ENCODE measurements at places on chromosomes 5 and 9.

- DNase-seq = no peak
These were observed 156.2 kb downstream of the CDK5RAP2 start for GRCh38 chr9:120423812-120424211.

DNA sequence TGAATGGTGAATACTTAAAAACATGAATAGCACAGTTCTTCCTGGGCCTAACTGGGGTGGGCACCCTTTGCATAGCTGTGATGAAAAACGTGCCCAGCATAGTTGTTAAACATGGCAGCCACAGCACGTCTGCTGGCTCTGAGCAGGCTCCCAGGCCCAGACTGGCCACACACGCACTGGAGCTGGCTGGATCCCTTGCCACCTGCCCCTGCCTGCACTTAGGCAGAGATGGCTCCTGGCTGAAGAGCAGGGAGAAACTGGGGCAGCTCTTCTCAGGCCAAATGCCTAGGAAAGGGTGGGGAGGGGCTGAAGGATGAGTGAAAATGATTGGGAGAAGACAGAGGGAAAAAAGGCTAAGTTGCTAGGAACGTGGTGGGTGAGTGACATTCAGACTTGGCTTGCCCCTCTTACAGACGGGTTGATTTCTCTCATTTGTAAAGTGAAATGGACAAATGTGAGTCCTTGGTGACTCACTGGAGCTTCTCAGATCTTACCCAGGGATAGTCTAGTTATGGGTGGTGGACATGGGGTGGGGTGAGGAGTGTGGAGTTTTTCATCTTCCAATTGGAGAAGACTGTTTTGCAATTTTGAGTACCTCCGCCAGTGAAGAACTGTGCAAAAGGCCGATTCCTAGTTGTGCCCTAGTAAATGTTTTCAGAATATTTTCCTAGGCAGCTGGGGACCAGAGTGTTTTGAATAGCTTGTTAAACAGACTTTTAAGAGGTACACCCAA, 42.4 kb downstream of the TRIO start:
- no peak for DNase-seq

GRCh38 chr9:127562841-127563401, 49.2 kb upstream of the STXBP1 start:
- no peak for DNase-seq

DNA sequence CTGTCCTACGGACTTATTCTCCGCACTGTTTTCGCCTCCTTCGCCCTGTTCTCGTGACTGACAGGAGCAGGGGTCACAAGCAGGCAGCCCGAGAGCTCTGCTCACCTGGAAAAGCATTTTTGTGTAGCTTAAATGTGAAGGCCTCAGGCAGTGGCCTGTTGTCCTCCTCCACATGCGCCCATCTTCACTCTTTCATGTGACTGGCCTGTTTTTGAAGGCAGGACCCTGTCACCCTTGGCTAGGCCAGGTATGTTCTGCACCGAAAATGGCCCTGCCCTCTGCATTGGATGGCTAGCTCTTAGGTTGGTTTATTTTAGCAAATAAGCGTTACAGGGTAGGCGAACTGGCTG, 614 bp upstream of the CPLANE1 start:
- DNase-seq = no peak

DNA sequence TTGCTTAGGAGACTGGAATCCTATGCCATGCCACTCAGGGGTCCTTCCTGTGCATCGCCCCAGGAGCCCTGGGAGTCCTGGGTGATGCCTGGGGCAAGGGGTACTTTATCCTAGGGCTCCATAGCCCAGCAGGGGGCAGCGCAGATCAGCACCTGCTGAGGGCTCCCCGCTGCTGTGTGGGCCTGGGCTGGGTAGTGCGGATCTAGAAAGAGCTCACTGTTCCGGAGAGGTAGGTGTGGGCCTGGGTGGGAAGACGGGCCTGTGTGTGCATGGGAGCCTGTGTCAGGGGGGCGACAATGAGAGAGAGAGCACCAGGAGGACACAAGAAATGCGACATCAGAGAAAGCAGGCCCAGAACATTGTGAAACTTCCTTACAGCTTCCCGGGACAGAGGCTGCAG, 11.4 kb upstream of the DAB2IP start:
- no peak for DNase-seq

DNA sequence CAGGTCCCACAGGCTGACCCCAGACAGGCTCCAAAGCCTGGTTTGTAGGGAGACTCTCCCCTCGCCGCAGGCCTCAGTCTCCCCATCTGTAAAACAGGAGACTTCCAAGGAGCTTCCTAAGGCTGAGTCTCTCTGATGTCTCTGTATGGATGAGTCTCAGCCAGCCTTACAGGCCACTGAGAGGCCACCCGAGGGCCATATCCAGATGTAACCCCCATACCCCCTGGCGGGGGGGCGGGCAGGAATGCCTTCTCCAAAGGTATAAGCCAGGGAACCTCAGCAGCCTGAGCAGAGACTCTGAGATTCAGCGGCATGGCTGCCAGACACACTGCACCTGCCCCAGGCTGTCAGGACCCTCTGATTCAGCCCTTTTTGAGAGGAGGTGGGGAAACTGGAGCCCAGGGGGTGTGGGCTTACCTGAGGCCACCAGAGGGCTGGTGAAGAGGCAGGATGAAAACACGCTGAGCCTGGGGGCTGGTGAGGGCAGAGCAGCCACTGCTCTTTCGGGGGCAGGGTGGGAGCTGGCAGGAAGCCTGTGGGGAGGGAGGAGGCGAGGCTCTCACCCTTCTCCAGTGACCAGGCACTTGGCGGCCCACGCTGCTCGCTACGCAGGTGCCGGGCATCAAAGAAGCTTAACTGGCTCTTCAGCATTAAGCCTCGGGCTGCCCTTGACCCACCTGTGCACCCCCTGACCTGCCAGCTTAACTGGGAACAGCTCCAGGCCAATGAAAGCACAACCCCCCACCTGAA, 5.5 kb upstream of the SUSD3 start:
- no peak for DNase-seq

- DNase-seq = no peak
These were observed 87.5 kb upstream of the FBXW11 start for GRCh38 chr5:172093965-172094364.

- no peak for DNase-seq
These were observed 299.4 kb upstream of the IRX2 start for GRCh38 chr5:3050863-3051262.

DNA sequence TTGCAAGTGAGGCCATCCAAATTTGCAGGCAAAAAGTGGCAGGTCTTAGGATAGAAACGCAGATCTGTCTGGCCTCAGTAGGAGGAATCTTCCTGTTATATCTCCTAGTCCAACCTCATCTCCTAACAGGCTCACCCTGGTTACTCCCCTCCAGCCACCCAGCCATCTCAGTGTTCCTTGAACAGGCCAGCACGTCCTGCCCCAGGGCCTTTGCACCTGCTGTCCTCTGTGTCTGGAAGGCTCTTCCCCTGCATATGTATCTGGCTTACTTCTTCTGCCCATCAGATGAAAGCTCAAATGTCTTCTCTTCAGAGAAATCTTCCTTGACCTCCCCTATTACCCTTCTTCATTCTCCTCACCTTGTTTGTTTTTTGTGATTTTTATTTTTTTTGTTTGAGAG, 107.3 kb upstream of the ALDH1B1 start:
- DNase-seq = no peak

DNA sequence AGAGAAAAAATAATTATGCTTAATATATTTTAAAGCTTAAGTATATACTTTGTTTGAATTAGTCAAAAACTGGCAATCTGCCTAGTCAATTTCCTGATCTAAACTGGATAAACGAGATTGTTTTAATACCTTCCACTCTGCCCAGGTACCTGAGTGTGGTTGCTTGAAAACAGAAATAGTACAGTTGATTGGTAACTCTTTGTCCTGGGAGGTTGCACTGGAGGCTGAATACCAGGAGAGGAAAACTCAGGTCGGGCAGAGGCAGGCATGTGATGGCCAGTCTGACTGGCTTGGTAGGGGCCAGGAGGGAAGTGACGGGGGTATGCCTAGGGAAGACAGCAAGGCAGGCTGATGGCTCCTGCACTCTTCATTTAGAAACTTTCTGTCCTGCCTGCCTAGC, 80.2 kb downstream of the PIK3R1 start:
- no peak for DNase-seq

- DNase-seq = no peak
These were observed 151.9 kb downstream of the NDUFS4 start for GRCh38 chr5:53712327-53712726.

DNA sequence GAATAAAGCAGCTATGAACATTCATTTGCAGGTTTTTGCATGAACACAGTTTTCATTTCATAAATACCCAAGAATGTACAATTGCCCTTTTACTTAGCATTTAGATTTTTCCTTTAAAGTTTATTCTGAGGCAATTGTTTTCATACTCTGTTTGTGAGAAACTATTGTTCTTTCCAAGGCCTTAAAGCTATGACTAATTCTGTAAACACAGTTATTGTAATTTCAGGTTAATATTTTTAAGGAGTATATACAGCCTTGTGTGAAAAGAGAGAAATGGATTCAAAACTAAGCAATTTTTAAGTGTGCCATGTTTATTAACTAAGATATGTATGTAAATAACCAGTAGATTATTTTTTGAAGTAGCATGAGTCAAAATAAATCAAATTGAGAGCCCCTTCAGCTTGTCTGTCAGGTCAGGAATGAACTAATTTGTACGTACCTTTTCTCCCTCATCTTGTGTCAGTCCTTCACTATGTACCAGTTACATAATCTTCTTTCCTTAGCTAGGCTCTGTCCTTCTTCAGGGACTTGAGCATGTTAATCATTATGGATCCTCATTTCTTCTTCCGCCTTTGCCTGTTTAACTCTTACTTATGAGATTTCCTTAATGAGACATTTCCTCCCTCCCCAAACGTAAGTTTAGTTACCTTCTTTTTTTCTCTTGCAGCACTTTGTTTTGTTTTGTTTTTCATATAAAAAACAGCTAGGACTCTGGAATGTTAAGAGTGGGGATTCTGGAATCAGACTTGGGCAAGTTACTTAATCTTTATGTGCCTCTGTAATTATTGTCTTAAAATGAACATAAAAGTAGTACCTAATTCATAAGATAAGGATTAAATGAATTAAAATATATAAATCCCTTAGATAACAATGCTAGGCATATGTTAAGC, 63.6 kb downstream of the NIPBL start:
- DNase-seq = no peak

GRCh38 chr5:133354323-133355185, 257.8 kb downstream of the FSTL4 start:
- DNase-seq = no peak

DNA sequence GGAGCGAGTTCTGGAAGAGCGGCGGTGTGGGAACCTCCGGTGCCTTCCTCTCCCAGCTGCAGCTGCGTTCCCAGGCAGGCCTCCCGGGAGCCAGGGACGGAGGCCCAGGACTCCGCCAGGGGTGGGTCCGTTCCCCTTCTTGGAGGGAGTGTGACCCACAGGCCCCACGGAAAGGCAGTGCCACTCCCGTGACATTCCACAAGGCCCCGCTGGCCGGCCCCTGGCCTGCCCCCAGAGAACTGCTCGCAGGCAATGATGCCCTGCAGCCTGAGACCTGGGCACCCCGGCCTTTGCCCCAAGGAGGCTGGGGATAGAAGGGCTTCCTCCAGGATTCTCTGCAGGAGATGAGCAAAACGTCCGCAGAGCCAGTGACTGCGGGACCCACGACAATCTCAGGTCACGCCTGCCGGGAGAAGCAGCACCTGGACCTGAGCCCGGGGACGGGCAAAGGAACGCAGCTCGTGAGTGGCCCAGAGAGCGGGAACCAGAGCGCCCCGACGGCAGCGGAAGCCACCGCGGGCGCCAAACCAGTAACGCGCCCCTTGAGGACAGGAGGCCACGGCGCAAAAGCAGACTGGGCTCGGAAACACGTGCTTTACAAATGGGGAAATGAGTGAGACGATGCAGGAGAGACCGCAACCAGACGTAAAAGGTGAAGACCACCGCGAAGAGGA, 9.3 kb downstream of the OBP2B start:
- peak; percentile 64 for DNase-seq

GRCh38 chr5:138503487-138504270, 38.4 kb downstream of the EGR1 start:
- peak; percentile 46 for DNase-seq

DNA sequence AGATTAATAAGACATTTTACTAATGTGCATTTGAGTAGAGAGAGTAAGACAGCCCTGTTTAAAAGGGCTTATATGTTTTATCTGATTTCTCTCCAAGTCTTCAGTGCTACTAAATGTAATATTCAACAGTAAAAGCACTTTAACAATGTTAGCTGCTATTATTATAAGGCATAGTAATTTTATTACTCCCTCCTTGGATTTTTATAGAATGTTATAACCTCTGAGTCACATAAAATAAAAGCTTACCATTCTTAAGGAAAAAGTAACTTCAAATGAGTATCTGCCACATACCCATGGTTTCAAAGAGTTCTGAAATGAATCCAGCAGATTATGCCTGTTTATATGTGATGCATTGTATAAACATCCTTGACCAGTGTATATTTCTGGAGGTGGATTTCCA, 19.0 kb downstream of the SPDL1 start:
- no peak for DNase-seq

DNA sequence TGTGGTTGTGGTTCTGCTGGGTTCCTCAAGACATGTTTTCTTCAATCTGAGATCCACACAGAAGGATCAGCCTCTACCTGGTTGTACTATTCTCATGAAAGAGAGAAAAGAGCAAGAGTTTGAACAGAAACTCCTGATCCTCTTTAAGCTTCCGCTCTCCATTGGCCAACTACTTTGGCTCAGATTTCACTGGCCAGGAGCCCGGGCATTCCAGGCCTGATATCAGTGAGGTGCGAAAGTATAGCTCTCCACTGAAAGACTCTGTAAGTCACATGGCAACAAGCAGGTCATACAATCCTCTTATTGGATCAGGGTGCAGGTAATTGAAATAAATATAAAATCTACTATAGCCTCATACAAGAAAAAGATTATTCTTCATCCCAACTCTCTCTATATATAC, 920.5 kb downstream of the TLE4 start:
- no peak for DNase-seq

GRCh38 chr5:109688630-109688969, 1.1 kb upstream of the MAN2A1 start:
- peak; percentile 42 for DNase-seq

DNA sequence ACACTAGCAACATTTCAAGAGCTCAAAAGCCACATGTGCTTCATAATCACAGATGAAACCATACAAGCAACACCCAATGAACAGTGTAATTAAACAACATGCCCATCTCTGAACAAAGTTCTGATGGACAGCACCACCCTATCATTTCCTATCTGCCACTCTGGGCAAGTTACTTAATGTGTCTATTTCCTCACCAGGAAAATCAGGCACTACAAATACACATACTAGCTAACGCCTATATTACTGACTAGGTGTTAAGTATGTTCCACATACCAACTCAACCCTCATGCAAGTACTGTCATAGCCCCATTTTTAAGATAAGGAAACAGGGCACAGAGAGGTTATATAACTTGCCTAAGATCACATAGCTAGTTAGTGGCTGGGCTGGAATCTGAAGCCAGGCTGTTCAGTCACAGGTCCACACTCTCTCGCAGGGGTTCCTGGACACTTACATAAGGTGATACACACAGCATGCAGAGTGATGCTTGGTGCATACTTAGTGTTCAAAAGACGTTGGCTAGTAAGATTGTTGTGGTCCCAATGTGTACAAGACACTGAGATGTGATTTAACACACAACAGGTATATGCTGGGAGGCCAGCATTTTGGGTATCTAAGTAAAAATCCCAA, 24.2 kb downstream of the CORO2A start:
- no peak for DNase-seq

Data from naive B cell (primary cell).